Activated CD4-positive, alpha-beta memory T cell treated with anti-CD3 and anti-CD28 coated beads for 36 hours (primary cell): ENCODE measurements at places on chromosomes 4 and X.

DNA sequence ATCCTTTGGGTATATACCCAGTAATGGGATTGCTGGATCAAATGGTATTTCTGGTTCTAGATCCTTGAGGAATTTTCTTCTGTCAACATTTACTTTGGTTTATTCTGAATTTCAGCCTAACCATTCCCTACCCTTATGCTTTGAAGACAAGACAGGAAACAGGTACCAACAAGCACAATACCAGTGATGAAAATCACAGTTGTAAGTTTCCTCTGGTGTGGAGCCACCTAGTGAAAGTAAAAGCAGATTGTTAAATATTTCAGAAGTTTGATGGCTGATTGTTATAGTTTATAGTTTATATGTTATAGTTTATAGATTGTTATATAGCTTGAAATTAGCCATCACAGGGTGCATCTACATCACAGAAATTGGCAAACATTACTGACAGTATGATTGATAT, 104.5 kb upstream of the AGA start:
- no peak for DNase-seq

DNA sequence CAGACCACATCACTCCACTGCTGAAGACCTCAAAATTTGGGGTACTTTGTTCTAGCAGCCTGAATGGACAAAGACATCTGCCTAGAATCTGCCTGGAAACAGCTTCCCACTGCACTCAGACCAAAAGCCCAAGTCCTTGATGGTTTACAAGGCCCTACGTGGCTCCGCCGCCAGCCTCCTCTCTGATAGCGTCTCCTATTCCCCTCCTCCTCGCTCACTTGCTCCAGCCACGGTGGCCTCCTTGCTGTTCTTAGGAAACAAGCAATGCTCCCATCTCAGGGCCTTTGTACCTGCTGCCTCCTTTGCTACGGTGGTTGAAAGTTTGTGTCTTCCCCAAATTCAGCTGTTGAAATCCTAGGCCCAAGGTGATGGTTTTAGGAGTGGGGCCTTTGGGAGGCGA, 34.7 kb upstream of the SORCS2 start:
- DNase-seq: peak; percentile 5

DNA sequence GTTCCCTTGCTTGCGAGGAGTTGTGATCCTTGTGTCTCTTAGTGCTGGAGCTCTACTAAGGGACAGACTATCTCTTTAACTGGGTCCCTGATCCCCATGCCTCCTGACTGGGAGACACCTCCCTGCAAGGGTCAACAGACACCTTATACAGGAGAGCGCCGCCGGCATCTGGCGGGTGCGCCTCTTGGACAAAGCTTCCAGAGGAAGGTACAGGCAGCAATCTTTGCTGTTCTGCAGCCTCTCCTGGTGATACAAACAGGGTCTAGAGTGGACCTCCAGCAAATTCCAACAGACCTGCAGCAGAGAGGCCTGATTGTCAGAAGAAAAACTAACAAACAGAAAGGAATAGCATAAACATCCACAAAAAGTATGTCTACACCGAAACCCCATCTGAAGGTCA, 115.6 kb upstream of the ITM2A start:
- DNase-seq: no peak

DNA sequence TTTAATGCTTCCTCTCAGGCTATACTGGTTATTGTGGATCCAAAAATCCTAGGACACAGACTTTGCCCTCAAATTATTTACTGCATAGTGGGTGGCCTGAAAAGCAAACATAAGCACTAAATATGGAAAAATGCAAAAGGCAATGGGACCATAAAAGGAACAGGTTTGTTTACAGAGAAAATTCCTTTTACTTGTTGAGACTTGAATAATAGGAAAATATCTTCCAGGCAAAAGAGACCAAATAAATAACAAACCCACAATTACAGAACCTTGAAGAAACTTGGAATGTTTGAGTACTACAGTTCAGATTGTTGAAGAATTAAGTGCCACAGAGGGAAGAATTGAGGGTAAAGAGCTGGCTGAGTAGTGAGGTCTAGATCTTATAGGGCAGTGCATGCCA, 711.0 kb downstream of the C4orf33 start:
- DNase-seq: no peak

DNA sequence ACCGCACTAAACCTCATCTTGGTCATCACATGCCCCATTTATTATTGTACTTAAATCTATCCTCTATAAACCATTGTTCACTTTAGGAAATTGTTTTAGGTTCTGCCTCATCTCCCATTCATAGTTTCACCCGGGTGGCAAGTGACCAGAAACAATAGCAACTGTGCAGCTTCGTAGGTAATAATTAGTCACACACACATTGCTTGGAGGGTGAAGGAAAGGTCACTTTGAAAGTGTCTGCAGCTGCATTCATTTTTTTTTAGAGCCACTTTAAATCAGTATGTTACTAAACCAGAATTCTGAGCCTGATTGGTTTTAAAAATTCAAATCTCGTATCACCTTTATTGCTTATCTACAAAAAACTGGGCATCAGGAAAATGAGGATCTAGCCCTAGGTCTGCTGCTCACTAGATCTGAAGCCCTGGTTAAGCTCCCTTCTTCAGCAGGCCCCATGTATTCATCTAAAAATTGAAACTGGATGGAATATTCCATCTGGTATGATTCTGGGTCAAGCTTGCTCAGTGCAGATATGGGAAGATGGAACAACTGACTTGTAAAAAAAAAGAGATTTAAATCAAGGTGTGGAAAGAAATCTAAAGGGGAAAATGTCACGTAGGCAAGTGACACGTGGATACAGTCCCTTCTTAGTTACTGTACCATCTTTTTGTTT, 62.4 kb downstream of the LIMCH1 start:
- no peak for DNase-seq
